D341Med (cell line): ENCODE measurements at places on chromosomes 6 and 20.

DNA sequence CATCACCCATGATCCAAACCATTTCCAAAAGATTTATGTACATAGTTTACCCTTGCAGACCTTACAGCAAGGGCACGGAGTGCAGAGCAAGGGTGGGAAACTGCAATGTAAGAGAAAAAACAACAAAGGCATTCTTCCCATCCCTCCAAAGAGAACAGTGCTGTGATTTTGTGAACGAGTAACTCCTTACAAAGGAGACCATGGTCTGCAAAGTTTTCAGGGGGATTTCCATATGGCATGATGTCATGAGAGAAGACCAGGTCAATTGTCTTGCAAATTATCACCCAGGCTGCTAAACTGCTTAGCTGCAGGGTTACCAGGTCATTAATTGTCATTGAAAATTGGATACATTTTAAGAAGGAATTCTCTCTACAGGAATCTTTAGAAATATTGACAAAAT, 58.3 kb downstream of the LAMP5 start:
- DNase-seq: no peak

DNA sequence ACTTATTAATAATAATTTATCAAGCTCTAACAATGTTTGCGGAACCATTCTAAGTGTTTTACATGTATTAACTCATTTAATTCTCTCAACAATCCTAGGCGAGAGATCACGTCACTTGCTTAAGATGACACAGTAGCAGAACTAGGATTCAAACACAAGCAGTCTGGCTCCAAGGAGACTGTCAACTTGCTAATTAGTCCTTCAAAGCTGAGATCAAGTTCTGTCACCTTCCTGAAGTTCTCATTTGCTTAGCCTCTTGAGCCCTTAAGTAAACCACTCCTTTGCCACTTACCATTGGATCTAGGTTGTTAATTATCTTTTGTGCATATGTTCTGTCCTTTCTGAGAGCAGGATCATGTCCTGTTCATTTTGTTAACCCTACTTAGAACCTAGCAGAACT, 14.1 kb downstream of the FKBP5 start:
- no peak for DNase-seq

DNA sequence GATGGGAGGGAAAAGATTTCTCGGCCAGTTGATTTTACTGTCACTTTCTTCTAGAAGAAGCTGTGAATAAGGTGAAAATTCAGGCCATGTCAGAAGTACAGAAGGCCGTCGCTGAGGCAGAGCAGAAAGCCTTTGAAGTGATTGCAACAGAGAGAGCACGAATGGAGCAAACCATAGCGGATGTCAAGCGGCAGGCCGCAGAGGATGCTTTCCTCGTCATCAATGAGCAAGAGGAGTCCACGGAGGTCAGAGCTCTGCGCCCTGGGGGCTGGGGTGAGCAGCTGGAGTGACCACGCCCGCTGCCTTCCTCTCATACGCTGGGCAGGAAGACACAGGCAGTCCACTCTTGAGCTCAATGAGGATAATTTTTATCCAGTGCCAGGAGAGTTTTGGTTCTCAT, 21.8 kb upstream of the C20orf144 start:
- DNase-seq: no peak

GRCh38 chr20:44288252-44288651, 22.8 kb downstream of the FITM2 start:
- DNase-seq: no peak

GRCh38 chr6:97073903-97074302, 149.4 kb downstream of the KLHL32 start:
- no peak for DNase-seq

DNA sequence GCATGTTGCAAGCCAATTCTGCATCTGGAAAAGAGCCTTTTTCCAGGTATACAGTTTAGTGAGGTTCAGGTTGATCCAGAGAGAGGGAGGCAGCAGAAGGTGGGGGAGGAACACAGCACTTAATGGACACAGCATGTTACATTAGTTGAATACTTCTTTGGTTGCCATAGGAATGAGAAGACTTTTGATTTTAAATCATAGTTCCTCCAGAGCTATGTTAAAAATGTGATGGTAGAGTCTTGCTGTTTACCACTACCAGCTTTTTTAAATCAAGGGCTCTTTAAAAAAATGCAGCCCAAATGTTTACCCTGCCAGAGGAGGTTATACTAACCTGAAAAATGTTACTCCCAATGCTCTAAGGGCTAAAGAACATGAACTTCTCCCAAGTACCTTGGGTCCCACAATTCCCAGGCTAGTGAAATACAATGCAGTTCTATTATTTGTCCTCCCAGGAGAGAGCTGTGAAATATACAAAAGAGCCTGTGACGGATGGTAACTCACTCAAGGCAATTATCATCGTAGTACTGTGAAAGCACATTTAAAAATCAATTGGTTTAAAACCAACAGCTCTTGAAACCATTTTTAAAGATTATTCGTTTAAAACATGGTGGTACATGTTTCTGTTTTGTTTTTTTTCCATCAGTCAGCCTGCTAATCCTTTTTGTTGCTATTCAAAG, 6.9 kb upstream of the PHACTR1 start:
- DNase-seq: no peak

DNA sequence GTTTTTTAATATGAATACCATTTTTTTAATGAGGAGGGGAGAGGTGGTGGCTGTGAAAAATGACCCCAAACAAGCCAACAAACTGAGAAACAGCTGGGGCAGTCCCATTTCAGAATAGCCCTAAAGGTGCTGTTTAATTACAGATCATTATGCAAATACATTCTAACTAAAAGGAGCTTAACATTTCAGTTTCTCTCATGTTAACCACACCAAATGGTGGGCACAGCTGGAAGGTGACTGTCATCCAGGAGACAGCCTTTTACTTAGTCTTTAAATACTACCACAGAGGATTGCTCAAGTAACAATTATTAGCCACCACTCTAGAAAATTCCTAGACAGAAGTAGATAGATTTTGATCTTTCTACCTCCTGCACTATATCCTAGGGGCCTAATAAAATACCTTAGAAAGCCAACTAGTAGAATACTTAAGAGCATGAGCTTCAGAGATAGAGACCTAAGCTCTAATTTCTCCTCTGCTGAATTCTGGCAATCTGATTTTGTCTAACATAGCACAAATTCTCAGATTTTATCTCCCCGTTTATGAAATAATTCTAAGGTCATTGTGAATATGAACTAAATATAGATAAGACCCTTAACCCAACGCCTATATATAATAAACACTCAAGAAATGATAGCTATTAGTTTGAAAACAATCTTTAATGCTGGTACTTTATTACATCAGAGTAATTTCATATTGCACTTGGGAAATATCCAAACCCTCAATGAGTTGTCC, 615.1 kb upstream of the NRSN1 start:
- DNase-seq: no peak

- no peak for DNase-seq
Measured at GRCh38 chr6:115894426-115894992, 166.2 kb downstream of the FRK start.

GRCh38 chr20:58136149-58136484, 92.3 kb downstream of the ANKRD60 start:
- DNase-seq: no peak

- peak; percentile 86 for DNase-seq
Measured at GRCh38 chr20:33211817-33212424, 5.2 kb upstream of the BPIFA3 start.

GRCh38 chr6:11650025-11650696, 112.6 kb downstream of the TMEM170B start:
- DNase-seq: no peak

DNA sequence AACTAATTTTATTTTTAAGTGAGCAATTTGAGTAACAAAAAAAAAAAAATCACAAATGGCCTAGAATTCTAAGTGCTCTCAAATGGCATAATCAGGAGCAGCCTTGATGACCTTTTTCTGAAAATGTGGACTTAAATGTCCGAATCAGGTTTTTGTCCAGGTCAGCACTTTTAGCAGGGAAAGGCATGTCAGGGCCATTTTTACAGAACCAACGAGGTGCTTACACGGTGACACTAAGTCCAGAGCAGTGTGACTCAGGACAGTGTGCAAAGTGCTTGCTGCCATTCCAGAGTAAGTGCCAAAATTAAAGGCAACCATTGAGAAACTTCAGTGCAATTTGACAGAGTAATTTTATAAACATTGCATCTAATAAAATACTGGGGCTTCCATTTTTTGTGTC, 127.8 kb downstream of the KIF16B start:
- DNase-seq: no peak

DNA sequence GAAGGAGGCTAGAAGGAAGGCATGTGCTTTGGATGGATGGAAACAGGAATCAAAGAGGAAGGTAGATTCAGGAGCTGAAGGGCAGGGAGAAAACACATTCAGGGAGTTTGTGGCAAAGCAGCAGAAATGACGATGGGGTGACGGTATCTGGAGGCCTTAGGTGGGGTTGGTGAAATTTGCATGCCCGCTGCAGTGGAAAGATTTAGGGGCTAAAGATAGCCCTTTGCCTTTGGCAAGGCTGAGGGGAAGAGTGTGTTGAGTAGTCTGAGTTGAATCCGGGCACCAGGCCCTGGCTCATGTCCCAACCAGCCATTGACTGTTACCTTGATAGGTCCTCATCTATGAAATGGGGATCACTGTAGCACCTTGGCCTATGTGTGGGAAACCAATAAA, 1.3 kb downstream of the GZF1 start:
- no peak for DNase-seq

- DNase-seq: no peak
Measured at GRCh38 chr20:38434301-38434741, 807 bp downstream of the SNHG17 start.

DNA sequence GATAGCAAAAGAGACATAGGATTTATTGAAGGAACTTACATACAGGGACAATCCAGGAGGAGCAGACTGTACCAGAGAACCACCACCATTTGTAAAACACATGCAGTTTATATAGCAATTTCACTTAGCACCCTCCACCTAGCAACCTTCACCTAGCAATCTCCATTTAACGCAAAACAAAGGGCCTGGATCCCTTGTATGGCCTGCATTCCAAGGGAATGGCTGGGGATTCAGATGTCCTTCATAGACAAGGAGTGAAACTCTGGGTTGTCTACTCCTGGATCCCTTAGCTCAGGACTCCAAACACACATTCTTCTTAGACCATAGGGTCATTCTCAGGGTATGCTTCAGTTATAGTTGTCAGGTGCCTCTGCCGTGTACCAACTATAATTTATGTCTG, 1324.9 kb downstream of the HACE1 start:
- no peak for DNase-seq

- DNase-seq: no peak
Measured at GRCh38 chr6:110629153-110629552, 152.7 kb upstream of the SLC22A16 start.

DNA sequence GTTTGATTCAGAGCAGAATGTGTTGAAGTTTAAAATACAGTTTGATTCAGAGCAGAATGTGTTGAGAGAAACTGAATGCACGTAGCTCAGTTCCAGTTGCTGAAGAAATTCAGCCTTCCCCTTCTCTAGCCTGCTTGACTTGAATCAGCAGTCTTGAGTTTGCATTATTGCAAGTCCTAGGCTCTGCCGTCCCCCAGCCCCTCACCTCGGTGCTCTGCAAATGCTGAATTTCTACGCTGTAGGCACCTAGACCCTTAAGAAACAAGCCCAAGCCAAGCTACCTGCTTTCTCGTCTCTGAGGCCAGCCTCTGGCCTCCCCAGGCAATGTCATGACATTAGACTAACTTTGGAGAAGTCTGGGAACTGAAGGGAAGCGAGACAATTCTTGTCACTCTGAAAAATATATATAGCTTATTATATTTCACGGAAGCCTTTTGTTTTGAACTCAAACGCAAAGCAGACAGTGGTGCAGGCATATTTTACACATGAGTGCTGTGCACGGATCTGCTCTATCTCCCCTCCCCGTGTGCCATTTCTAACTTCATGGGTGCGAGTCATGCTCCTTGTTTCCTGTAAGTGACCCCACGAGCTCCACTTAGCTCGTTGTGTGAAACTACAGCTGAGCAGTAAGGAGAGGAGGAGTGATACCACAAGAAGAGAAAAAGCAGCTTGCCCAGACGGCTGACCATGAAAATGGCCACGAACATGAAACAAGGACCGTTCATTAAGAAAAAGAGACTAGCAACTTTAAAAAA, 71.4 kb upstream of the DUSP22 start:
- no peak for DNase-seq

DNA sequence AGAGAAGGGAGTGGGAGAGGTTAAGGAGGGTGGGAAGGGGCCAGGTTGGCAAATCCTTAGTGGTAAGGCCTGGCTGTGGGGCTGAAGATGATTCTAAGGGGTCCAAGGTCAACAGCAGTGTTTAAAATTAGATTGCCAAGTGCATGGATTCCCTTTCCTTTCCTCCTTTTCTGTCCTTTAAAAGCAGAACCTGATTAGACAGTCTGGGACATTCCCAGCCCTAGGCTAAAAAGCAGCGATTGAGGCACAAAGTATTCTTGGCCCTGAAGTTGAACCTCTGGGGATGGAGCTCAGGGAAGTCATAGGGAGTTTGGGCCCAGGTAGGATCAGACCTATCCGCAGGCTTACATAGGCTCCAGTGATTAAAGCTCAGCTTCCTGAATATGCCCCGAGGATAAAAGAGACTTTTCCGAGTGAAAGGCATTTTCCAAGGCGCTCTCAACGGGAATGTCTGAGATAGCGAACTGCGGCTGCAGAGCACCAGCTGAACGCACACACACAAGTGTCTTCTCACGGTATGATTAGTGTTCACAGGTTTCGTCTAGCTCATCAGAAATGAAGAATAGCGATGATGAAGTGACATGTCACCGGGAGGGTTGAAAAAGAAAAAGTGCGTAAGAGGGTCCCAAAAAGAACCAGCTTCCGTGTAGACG, 787 bp upstream of the CARMIL1 start:
- peak; percentile 52 for DNase-seq

GRCh38 chr20:1003920-1004697, 2.0 kb upstream of the RSPO4 start:
- DNase-seq: no peak

- no peak for DNase-seq
Measured at GRCh38 chr6:32074996-32075532, 34.1 kb downstream of the TNXB start.

GRCh38 chr6:12384357-12384912, 94.3 kb downstream of the EDN1 start:
- DNase-seq: no peak

- DNase-seq: no peak
Measured at GRCh38 chr6:42619963-42620362, 56.1 kb downstream of the UBR2 start.

DNA sequence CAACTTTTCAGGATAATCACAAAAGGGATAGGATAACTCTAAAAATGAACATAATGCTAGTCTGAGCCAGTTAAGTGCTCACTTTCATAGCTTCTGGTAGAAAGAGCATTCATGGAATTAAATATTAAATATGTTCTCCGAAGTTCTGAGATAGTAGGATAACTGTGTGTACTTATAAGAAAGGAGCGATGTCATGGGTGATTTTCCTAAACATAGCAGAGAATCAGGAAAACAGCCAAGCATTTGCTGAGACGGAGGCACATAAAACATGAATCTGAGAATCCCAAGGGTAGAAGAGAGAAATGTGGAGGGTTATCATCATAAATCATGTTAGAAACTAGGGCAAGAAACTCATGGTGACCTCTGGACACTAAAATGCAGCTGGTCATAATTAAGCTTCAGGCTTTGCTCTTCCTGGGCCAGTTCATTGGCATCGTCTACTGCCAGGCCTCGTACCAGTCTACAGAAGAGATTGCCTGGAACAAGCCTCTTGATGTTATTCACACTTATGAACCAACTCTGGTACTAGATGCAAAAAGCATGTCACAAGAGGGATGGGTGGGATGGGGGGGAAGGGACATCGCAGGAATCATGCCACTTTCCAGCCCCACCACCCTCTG, 436.6 kb downstream of the PRKN start:
- DNase-seq: no peak

- DNase-seq: peak; percentile 5
Measured at GRCh38 chr6:170193326-170193821, 97.5 kb downstream of the DLL1 start.
